ENCODE measurements at places on chromosomes 6 and 20. TPM values are rescaled to one million over a fixed set of nuclear protein-coding genes. Genes with fewer than 3 reads are reported as not detected.

The PLA2G7 gene
- not detected for total RNA-seq

The ADGRF1 gene
- not detected for total RNA-seq

The ABHD16B gene
- total RNA-seq: not detected

The SS18L1 gene
- 23.0 TPM for total RNA-seq

The MATN4 gene
- 2.2 TPM for total RNA-seq

The UBE2V1 gene
- 158 TPM for total RNA-seq

DNA sequence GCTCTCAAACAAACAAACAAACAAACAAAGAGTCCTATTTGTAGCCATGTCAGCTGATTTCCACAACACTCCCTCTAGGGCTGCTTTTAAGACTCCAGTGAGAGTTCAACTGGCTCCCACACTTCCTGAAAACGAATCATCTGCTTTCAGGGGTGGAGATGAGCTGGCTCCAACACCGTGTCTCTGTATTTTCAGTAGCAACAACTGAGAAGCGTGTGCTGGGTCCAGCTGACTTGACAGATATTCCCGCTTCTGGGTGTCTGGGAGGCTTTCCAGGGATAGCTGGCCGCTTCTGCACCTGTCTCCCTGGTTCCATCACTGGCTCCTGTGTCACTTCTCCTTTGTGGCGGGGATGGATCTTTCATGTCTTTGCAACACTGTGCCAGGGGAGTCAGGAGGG lies 272.5 kb upstream of the SOX4 start:
- H3K4me1 ChIP-seq: no peaks in the 10 kb centered on the region
- H3K36me3 ChIP-seq: no peaks in the 10 kb centered on the region
- peaks cover 2% of the 10 kb centered on the region for H3K27me3 ChIP-seq
- no peak for DNase-seq

DNA sequence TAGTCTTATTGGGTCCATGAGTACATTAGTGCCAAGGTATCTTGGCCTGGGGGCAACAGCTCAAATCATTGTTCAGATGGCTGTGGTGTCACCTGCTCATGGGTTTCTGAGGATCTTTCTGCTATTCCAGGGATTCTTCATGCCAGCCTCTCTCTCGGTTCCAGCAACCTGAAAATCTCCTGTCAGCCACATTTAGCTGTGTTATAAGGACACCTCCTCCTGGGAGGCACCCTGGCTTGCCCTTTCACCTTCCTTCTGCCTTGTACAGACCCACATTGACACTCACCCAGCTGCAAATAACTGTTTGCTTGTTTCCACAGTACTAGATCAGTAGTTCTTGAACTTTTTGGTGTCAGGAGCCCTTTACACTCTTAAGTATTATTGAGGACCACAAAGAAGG lies 159.9 kb downstream of the GRM4 start:
- DNase-seq: no peak
- H3K4me1 ChIP-seq: peaks cover 10% of the 10 kb centered on the region
- H3K27me3 ChIP-seq: peaks cover 5% of the 10 kb centered on the region
- H3K27ac ChIP-seq: no peak overlapping the region

GRCh38 chr20:53013847-53014246 lies 41.7 kb downstream of the TSHZ2 start:
- H3K4me3 ChIP-seq: no peak overlapping the region
- DNase-seq: no peak
- no peak overlapping the region for H3K27ac ChIP-seq
- no peaks in the 10 kb centered on the region for H3K36me3 ChIP-seq

DNA sequence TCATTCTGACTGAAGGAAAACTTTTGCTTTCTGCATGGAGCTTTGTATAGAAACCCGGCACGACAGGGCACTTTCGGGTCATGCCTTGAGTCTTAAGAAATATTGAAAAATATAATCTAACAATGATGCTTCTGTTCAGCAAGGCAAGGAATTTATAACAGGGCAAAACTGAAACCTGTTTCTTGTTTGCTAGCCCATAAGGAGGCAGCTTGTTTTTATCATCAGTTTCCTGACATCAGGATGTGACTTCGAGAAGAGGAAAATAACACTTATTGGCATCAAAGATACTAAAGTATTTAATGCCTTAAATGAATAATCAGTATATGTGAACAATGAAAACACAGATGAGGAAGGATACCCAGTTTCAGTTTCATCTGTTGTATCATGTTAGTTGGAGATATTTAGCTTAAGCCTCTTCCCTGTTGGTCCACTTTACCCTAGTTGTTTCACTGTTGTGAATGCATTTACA lies 146.5 kb downstream of the CDKAL1 start:
- no peaks in the 10 kb centered on the region for H3K27me3 ChIP-seq
- no peak overlapping the region for H3K4me3 ChIP-seq
- peak overlapping the region; percentile 59 for H3K27ac ChIP-seq
- peaks cover 13% of the 10 kb centered on the region for H3K36me3 ChIP-seq
- peaks cover 11% of the 10 kb centered on the region for H3K4me1 ChIP-seq

DNA sequence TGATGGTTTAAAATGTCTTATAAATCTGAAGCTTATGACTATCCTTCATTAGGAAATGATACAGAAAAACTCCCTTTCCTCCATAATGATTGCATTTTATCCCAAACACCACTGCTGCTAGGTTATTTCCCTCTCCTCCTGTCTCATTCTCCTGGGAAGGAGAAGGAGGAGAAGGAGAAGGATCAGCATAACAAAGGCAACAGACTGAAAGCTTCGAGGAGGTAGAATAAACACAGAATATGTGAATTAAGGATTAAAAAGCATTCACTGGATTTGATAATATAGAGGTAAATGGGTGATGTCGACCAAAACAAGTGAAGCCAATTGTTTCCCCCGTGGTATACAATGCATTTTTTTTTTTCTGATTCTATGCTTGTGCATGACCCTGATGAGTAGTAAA lies 82.0 kb downstream of the WASF1 start:
- H3K27me3 ChIP-seq: peaks cover 21% of the 10 kb centered on the region
- DNase-seq: no peak
- no peak overlapping the region for H3K4me3 ChIP-seq
- no peak overlapping the region for H3K27ac ChIP-seq
- H3K4me1 ChIP-seq: no peaks in the 10 kb centered on the region

DNA sequence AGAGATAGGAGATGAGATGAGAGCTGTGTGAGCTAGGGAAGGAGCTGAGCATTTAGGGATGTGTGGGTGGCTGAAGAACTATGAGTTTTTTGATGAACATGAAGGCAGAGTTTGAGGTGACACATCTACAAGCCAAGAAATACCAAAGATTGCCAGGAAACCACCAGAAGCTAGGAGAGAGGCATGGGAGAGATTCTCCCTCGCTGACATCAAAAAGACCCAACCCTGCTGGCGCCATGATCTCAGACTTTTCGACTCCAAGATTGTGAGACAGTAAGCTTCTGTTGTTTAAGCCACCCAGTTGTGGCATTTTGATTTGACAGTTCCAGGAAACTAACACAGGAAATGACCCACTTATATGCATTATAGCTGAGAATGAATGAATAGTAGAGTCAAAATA lies 790.9 kb downstream of the TFAP2A start:
- no peaks in the 10 kb centered on the region for H3K4me1 ChIP-seq
- H3K4me3 ChIP-seq: no peak overlapping the region
- H3K36me3 ChIP-seq: no peaks in the 10 kb centered on the region
- no peak for DNase-seq
- no peak overlapping the region for H3K27ac ChIP-seq

DNA sequence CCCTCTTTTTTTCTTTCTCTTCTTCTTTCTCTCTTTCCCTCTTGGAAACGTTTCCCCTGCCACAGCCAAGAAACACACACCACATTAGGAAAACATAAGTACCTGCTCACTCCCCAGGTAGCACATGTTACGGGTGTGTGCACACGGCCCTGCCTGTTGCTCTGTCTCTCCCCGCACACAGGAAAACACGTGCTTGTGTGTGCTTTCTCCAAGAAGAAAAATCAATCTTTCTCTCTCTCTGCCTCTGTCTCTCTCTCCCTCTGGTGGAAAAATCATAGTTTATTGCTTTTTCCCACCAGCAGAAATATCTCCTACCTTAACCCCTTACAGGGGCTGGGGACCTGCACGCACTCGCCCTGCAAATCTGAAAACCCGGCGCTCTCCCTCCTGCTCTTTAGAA lies 102.3 kb downstream of the EDN3 start:
- no peak overlapping the region for H3K27ac ChIP-seq
- H3K4me1 ChIP-seq: no peaks in the 10 kb centered on the region
- DNase-seq: no peak
- H3K36me3 ChIP-seq: no peaks in the 10 kb centered on the region
- H3K4me3 ChIP-seq: no peak overlapping the region
- H3K27me3 ChIP-seq: peaks cover 30% of the 10 kb centered on the region

GRCh38 chr6:13776602-13777001 lies 37.8 kb downstream of the MCUR1 start:
- H3K27me3 ChIP-seq: no peaks in the 10 kb centered on the region
- H3K4me1 ChIP-seq: no peaks in the 10 kb centered on the region
- H3K36me3 ChIP-seq: no peaks in the 10 kb centered on the region
- H3K4me3 ChIP-seq: no peak overlapping the region

- no peak overlapping the region for H3K27ac ChIP-seq
- H3K36me3 ChIP-seq: no peaks in the 10 kb centered on the region
- no peaks in the 10 kb centered on the region for H3K4me1 ChIP-seq
Observed at GRCh38 chr6:125739364-125739763, 10.1 kb upstream of the HEY2 start.

DNA sequence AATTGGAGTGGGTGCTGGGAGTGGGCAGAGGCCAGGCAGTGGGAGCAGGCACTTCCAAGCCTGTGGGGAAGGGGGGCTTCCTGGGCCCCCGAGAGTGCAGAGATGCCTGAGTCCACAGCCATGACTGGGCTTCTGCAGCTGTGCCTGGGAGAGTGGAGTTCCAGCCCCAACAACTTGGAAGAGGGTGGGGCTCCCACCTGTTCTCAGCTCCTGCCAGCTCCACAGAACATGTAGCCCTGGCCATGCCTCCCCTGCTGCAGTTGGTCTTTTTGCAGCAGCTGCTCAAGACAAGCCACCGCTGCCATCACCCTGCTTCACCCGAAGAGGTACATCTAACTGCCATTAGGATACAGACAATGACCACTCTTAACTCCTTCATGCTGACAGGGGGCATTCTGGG lies 1092.3 kb downstream of the KHDRBS2 start:
- H3K36me3 ChIP-seq: no peaks in the 10 kb centered on the region
- H3K27me3 ChIP-seq: no peaks in the 10 kb centered on the region
- no peak overlapping the region for H3K4me3 ChIP-seq
- H3K4me1 ChIP-seq: no peaks in the 10 kb centered on the region

GRCh38 chr20:63054103-63054474 lies 47.3 kb upstream of the BHLHE23 start:
- H3K36me3 ChIP-seq: no peaks in the 10 kb centered on the region
- no peak for DNase-seq
- no peak overlapping the region for H3K4me3 ChIP-seq
- H3K27me3 ChIP-seq: peaks cover 3% of the 10 kb centered on the region

GRCh38 chr6:60643870-60644269 lies 1642.2 kb downstream of the KHDRBS2 start:
- H3K36me3 ChIP-seq: no peaks in the 10 kb centered on the region
- no peak overlapping the region for H3K4me3 ChIP-seq
- H3K4me1 ChIP-seq: no peaks in the 10 kb centered on the region
- DNase-seq: no peak
- H3K27ac ChIP-seq: no peak overlapping the region

GRCh38 chr20:34246126-34246626 lies 5.0 kb downstream of the ASIP start:
- H3K36me3 ChIP-seq: no peaks in the 10 kb centered on the region
- no peak overlapping the region for H3K4me3 ChIP-seq
- H3K27ac ChIP-seq: no peak overlapping the region
- H3K4me1 ChIP-seq: peaks cover 15% of the 10 kb centered on the region
- peaks cover 19% of the 10 kb centered on the region for H3K27me3 ChIP-seq
- no peak for DNase-seq

DNA sequence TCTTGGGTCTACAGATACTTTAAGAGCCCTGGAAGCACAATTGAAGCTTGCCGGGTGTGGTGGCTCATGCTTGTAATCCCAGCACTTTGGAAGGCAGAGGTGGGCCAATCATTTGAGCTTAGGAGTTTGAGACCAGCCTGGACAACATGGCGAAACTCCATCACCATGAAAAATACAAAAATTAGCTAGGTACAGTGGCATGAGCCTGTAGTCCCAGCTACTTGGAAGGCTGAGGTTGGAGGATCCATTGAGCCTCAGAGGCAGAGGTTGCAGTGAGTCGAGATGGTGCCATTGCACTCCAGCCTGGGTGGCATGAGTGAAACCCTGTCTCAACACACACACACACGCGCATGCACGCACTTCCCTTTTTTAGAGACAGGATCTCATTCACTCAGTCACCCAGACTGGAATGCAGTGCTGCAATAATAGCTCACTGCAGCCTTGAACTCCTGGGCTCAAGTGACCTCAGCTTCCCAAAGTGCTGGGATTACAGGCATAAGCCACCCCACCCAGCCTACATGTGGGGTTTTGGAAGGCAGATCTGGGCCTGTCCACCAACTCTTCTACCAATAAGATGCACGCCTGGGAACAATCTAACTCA lies 182.5 kb upstream of the JARID2 start:
- no peaks in the 10 kb centered on the region for H3K4me1 ChIP-seq
- H3K4me3 ChIP-seq: no peak overlapping the region
- DNase-seq: no peak
- no peak overlapping the region for H3K27ac ChIP-seq
- no peaks in the 10 kb centered on the region for H3K27me3 ChIP-seq

DNA sequence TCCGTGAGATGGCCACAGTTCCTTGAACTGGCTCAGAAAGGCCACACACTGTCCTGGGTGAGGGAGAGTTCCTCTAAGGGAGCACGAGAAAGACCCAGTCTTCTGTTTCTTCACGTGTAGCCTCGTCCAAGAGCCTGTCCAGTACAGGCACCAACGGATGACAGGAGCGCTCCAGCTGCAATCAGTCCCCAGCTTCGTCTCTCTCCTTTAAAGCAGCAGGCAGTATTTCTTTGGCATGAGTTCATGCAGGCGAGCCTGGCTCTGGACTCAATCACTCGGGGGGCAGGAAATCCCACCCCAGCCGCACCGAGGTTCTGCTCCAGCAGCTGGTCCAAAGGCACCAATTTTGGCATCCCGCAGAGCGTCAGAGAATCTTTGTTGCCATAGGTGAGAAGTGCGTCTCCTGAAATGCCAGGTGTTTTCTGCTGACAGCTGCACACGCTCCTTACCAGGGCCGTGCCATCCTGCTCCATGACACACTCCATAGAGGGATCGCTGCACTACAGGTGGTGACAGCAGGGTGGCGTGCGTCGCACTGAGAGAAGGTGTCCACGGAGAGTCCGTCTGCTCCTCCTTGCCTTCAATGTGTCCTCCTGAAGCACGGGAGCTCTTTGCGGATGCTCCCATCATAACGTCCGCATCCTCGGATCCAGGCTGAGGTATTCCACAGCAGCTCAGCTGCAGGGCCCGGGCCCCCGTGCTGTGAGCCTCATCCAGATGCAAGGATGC lies 59.6 kb upstream of the AFDN start:
- H3K27me3 ChIP-seq: no peaks in the 10 kb centered on the region
- no peak for DNase-seq
- no peaks in the 10 kb centered on the region for H3K4me1 ChIP-seq
- no peaks in the 10 kb centered on the region for H3K36me3 ChIP-seq
- no peak overlapping the region for H3K4me3 ChIP-seq

GRCh38 chr6:5937169-5937909 lies 69.4 kb downstream of the NRN1 start:
- H3K27me3 ChIP-seq: peaks cover 35% of the 10 kb centered on the region
- no peak overlapping the region for H3K27ac ChIP-seq
- DNase-seq: no peak
- peaks cover 1% of the 10 kb centered on the region for H3K4me1 ChIP-seq
- H3K36me3 ChIP-seq: no peaks in the 10 kb centered on the region
